ENCODE measurements at places on chromosomes 5 and 9.
A peak's percentile ranks its signal among the peaks of the same experiment; 100 is the strongest.

- peak; percentile 43 for DNase-seq
These were observed 75.4 kb upstream of the ANKH start for GRCh38 chr5:14946815-14947620.

DNA sequence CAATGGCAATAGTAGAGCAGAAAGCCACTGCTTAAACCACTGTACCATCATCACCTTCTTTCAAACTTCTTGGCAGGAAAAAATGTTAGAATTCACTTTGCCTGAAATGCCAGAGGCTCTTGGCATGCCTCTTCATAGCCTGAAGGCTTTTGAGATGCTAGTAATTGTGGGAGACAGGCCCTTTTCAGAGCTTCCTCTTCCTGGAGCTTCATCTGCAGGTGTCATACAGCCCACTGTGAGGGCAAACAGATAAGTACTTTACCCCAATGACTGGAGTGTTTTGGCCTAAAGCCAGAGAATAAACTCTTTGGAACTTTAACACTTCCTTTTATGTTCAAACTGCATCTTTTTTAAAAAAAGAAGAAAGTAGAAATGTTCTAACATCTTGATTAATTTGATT lies 81.3 kb upstream of the TMEM171 start:
- no peak for DNase-seq

DNA sequence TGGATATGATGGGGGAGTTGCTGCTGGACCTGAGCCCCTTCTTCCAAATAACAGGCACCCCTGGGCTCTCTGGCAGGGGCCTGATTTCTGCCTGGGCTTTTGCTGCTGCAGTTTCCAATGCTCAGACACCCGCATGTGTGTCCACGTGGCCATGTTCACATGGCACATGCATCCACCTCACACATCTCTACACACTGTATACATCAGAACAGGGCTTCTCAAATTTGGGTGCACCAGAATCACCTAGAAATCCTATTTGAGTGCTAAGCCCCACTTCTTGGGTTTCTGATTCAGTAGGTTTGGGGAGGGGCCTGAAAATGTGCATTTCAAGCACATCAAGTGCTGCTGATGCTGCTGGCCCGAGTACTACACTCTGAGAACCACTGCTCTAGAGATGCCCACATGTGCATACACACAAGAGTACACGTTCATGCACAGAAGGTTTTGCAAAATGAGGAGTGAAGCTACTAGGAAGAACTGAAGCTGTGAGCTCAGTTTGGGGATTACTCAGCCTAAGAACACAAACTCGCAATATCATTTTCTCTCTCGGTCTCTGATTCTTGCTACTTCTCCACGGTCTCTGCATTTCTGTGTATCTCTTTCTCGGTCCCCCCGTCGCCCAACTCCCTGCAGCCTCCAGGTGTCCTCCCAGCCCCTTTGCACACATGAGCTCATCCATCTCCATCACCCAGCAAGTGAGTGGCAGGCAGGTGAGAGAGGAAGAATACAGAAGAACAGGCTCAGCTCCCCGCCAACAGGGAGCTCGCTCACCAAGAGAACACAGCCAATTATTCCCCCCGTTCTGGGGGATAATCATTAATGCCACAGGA lies 97.0 kb downstream of the PCDH1 start:
- DNase-seq = no peak

GRCh38 chr5:115831163-115831768 lies 10.1 kb downstream of the ATG12 start:
- DNase-seq = peak; percentile 31

Measured in CD4-positive, alpha-beta T cell treated with Interleukin-1 beta for 1 hour (primary cell).